GM12878 (cell line): ENCODE measurements at places on chromosomes 7 and 10. TPM values are rescaled to one million over a fixed set of nuclear protein-coding genes. Genes with fewer than 3 reads are reported as not detected.

Gene SEPTIN14
- total RNA-seq, result not detected in 2 replicates

Gene LIPJ
- 0.11 TPM in 1 of 2 replicates, not detected in the other for total RNA-seq

Gene OR13A1
- total RNA-seq, result 0.23 and 0.29 TPM in 2 replicates

Gene ADAP1
- total RNA-seq, result 38.7 and 42.3 TPM in 2 replicates

Gene ANKRD30A
- 0.58 and 0.72 TPM in 2 replicates for total RNA-seq

GRCh38 chr10:70615211-70615610 is 12.7 kb upstream of the PRF1 start:
- no peaks in the 10 kb centered on the region for H3K27me3 ChIP-seq
- no peaks in the 10 kb centered on the region for H3K36me3 ChIP-seq
- no peak for DNase-seq
- H3K4me1 ChIP-seq, result no peaks in the 10 kb centered on the region
- H3K4me3 ChIP-seq, result no peak overlapping the region

DNA sequence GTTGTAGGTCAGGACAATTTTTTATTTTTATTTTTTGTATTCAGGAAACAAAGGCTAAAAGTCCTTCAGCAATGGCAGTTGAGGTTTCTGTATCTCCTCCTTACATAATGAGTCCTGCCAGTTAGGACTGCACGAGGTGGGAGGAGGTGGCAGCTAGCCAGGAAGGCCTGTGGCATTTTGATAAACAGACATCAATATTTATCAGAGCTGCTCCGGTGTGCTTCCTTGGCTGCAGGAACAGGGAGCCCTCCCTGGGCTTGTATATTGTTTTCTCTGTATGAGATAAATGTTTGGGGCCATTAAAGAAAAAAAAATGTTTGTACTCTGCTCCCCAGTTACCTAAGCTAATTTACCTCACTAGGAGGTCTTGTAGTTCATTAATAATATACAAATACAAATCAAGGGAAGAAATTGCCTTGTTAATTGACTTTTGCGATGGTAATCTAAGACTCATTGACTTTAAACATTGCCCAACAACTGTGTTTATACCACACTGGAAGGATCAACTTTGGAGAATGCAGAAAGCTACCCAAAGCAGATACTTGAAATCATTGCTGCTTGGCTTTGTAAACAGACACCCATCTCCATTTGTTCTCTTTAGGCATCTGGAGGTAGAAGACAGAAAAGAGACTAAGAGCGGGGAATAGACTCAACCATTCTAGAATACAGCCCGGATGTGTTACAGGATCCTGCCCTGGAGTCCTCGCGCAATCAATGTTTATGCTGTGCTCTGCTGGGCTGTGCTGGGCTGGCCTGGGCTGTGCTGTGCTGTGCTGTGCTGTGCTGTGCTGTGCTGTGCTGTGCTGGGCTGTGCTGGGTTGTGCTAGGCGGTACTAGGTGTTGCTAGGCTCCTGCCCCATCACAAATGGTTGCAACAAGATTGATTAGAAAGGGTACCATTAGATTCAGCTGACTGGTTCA is 36.5 kb upstream of the PDZD8 start:
- no peak overlapping the region for H3K27ac ChIP-seq
- no peaks in the 10 kb centered on the region for H3K4me1 ChIP-seq
- H3K27me3 ChIP-seq, result peaks cover 2% of the 10 kb centered on the region; the same call in 1 of the 2 replicates
- H3K4me3 ChIP-seq, result no peak overlapping the region

GRCh38 chr7:111756687-111757178 is 194.4 kb upstream of the IMMP2L start:
- no peaks in the 10 kb centered on the region for H3K4me1 ChIP-seq
- no peak overlapping the region for H3K4me3 ChIP-seq
- H3K36me3 ChIP-seq, result no peaks in the 10 kb centered on the region
- H3K27me3 ChIP-seq, result no peaks in the 10 kb centered on the region

GRCh38 chr10:98328163-98328562 is 60.2 kb upstream of the LOXL4 start:
- DNase-seq, result no peak
- H3K27me3 ChIP-seq, result no peaks in the 10 kb centered on the region
- H3K4me3 ChIP-seq, result no peak overlapping the region

GRCh38 chr7:18555968-18556367 is 60.4 kb downstream of the HDAC9 start:
- no peak for DNase-seq
- no peaks in the 10 kb centered on the region for H3K27me3 ChIP-seq
- H3K4me1 ChIP-seq, result no peaks in the 10 kb centered on the region
- H3K4me3 ChIP-seq, result no peak overlapping the region
- no peaks in the 10 kb centered on the region for H3K36me3 ChIP-seq
- no peak overlapping the region for H3K27ac ChIP-seq

GRCh38 chr10:56782503-56782902 is 421.4 kb upstream of the ZWINT start:
- no peaks in the 10 kb centered on the region for H3K4me1 ChIP-seq
- no peak for DNase-seq
- no peaks in the 10 kb centered on the region for H3K36me3 ChIP-seq

- no peaks in the 10 kb centered on the region; the same call in none of the 2 replicates for H3K36me3 ChIP-seq
- no peaks in the 10 kb centered on the region for H3K4me1 ChIP-seq
- H3K27ac ChIP-seq, result no peak overlapping the region
Measured at GRCh38 chr7:96169439-96169838, 152.5 kb downstream of the SLC25A13 start.

DNA sequence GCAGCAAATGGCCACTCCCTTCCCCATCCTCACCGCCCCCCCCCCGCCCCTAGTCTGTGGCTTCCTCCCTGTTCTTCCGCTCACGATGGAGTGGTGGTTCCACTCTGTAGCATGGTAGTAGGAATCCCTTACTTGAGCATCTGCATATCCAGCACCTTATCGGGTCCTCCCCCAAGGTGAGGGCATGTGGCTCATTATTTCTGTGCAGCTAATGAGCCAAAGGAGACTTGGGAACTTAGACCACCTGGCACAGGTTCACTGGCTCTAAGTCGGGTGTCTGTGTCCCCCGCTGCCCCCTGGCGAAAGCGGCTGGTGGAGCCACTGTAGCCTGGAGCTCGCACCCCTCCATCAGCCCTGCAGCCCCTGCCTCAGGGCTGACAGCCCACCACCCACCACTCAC is 22.8 kb upstream of the GPR26 start:
- no peak overlapping the region for H3K4me3 ChIP-seq
- 0 out of 2 replicates have a peak, but pooled peaks cover 2% of the 10 kb centered on the region for H3K27me3 ChIP-seq
- H3K27ac ChIP-seq, result no peak overlapping the region
- DNase-seq, result no peak

- no peaks in the 10 kb centered on the region for H3K36me3 ChIP-seq
- peaks cover 5% of the 10 kb centered on the region; the same call in 1 of the 2 replicates for H3K4me1 ChIP-seq
- no peaks in the 10 kb centered on the region for H3K27me3 ChIP-seq
Measured at GRCh38 chr7:48296966-48297365, 125.7 kb downstream of the ABCA13 start.

DNA sequence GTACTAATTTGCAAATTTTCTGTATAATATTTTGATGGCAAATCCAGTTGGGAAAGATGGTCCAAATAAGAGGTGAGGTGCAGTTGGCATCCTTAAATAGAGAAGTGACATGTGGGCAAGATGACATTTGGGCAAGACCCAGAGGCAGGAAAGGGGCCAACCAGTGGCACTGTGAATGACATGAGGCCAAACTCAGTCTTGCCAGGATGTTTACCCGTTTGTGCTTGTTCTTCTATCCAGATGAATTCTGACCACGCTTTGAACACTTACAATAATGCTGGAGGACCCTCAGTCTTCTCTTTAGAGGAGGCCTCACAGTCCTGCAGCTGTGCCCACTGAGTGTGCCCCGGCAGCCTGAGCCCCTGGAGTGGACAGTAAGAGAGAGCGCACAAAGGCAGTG is 45.1 kb downstream of the KCNMA1 start:
- no peak overlapping the region for H3K4me3 ChIP-seq
- no peaks in the 10 kb centered on the region for H3K36me3 ChIP-seq
- no peak for DNase-seq
- H3K27ac ChIP-seq, result no peak overlapping the region
